ENCODE measurements at places on chromosomes 3 and 15.
A peak's percentile ranks its signal among the peaks of the same experiment; 100 is the strongest.

- H3K4me1 ChIP-seq: peaks cover 46% of the 10 kb centered on the region
- DNase-seq: no peak
- H3K27ac ChIP-seq: peak overlapping the region; percentile 39
Measured at GRCh38 chr3:66453651-66454463, 47.0 kb downstream of the LRIG1 start.

DNA sequence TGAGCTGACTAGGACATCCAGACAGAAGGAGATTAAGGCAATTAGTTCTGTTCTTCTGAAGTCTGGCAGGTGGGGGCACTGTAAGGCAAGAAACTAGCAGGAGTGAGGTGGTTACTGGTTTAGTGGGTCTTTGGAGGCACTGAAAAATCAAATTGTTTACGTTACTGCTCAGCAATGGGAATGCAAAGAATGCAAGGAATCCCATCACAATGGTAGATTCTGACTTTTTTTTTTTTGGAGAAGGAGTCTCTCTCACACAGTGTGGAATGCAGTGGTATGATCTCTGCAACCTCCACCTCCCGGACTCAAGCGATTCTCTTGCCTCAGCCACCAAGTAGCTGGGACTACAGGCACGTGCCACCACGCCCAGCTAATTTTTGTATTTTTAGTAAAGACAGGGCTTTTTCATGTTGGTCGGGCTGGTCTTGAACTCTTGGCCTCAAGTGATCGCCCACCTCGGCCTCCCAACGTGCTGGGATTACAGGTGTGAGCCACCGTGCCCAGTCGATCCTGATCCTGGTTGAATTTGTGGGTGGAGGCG is 16.4 kb downstream of the FAM107A start:
- H3K27me3 ChIP-seq: no peaks in the 10 kb centered on the region
- DNase-seq: peak; percentile 98
- H3K4me3 ChIP-seq: no peak overlapping the region
- H3K4me1 ChIP-seq: peaks cover 22% of the 10 kb centered on the region

GRCh38 chr3:37861620-37862041 is at the start of gene CTDSPL:
Gene CTDSPL (plus strand): TSS chr3:37861880. CDS start chr3:37862200, 320 bp downstream.
- no peak within 1 kb of the TSS for H3K27ac ChIP-seq
- H3K27me3 ChIP-seq: peaks cover 11% of the 10 kb centered on the region
- peaks cover 26% of the 10 kb centered on the region for H3K4me1 ChIP-seq
- H3K36me3 ChIP-seq: no peaks in the 10 kb centered on the region
- H3K4me3 ChIP-seq: peak within 1 kb of the TSS; percentile 87
- peak; percentile 65 for DNase-seq

- H3K4me1 ChIP-seq: no peaks in the 10 kb centered on the region
- no peak for DNase-seq
- no peak overlapping the region for H3K4me3 ChIP-seq
- no peaks in the 10 kb centered on the region for H3K27me3 ChIP-seq
- peaks cover 40% of the 10 kb centered on the region for H3K36me3 ChIP-seq
- no peak overlapping the region for H3K27ac ChIP-seq
Measured at GRCh38 chr15:52225230-52225629, 34.0 kb upstream of the GNB5 start.

- peaks cover 35% of the 10 kb centered on the region for H3K27me3 ChIP-seq
- H3K36me3 ChIP-seq: no peaks in the 10 kb centered on the region
- no peak overlapping the region for H3K4me3 ChIP-seq
- DNase-seq: peak; percentile 83
Measured at GRCh38 chr3:38646630-38647029, 2.9 kb downstream of the SCN5A start.

- no peak for DNase-seq
- no peaks in the 10 kb centered on the region for H3K27me3 ChIP-seq
- no peaks in the 10 kb centered on the region for H3K36me3 ChIP-seq
- no peak overlapping the region for H3K27ac ChIP-seq
Measured at GRCh38 chr3:156906275-156906674, 80.1 kb downstream of the LEKR1 start.

- no peaks in the 10 kb centered on the region for H3K4me1 ChIP-seq
- H3K4me3 ChIP-seq: no peak overlapping the region
- no peak overlapping the region for H3K27ac ChIP-seq
- DNase-seq: peak; percentile 75
Measured at GRCh38 chr3:184040010-184040409, 8.5 kb downstream of the HTR3D start.

- H3K27me3 ChIP-seq: peaks cover 11% of the 10 kb centered on the region
- no peaks in the 10 kb centered on the region for H3K36me3 ChIP-seq
- no peak for DNase-seq
- no peak overlapping the region for H3K27ac ChIP-seq
- peaks cover 4% of the 10 kb centered on the region for H3K4me1 ChIP-seq
Measured at GRCh38 chr3:49799105-49799504, 568 bp downstream of the CDHR4 start.

- no peaks in the 10 kb centered on the region for H3K4me1 ChIP-seq
- no peaks in the 10 kb centered on the region for H3K27me3 ChIP-seq
- no peak overlapping the region for H3K27ac ChIP-seq
- no peak for DNase-seq
Measured at GRCh38 chr3:26535151-26535550, 87.4 kb upstream of the LRRC3B start.

DNA sequence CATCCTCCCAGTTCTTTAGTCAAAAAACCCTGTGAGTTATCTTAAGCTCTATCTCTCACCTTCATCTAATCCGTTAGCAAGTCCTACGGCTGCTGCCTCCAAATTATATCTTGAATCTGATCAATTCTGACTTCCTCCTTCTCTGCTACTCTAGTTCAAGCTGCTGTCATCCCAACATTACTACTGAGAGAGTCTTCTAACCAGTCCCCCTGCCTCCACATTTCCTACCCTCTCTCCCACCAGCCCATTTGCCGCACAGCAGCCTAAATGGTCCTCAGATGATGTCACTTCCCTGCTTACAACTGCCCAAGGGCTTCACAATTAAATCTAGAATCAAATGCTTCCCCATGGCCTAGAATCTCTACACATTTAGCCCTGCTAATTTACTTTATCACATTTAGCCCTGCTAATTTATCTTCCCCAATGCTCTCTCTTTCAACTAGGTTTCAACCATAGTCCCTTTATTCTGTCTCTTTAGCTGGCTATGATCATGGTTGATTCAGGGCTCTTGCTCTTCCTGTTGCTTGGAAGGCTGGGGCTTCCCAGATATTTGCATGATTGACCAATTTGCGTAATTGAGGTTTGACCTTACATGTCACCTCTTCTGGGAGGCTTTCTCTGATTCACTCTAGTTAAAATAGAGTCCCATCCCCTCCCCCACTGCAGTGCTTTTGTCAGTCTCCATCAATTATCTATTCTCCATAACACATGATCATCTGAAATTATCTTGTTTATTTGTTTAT is 11.0 kb upstream of the ARL14 start:
- H3K36me3 ChIP-seq: no peaks in the 10 kb centered on the region
- no peaks in the 10 kb centered on the region for H3K27me3 ChIP-seq
- H3K4me3 ChIP-seq: no peak overlapping the region
- no peak for DNase-seq
- no peaks in the 10 kb centered on the region for H3K4me1 ChIP-seq

DNA sequence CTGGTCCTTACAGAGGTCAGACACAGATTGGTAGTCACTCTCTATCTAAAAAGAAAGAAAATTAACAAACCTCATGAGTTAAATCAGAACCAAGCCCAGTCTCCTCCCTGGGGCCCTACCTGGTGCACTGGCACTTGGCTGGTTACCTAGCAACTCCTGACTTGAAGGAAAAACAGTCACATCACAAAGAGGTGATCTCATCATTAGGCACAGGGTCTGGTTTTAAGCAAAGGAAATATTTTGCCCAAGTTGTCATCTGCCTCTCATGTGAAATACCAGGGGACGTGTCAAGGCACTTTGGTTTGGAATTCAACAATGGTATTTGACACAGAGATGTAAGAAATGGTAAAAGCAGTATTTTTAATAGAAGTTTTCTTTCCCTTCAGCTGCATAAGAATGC is 47.7 kb upstream of the FMN1 start:
- H3K4me3 ChIP-seq: no peak overlapping the region
- H3K36me3 ChIP-seq: no peaks in the 10 kb centered on the region
- no peaks in the 10 kb centered on the region for H3K27me3 ChIP-seq
- H3K4me1 ChIP-seq: peaks cover 12% of the 10 kb centered on the region
- H3K27ac ChIP-seq: no peak overlapping the region
